ENCODE measurements at places on chromosomes 5 and 9. TPM values are rescaled to one million over a fixed set of nuclear protein-coding genes. Genes with fewer than 3 reads are reported as not detected.

- no peaks in the 10 kb centered on the region for H3K36me3 ChIP-seq
- no peaks in the 10 kb centered on the region for H3K27me3 ChIP-seq
- no peak overlapping the region for H3K4me3 ChIP-seq
- H3K4me1 ChIP-seq: no peaks in the 10 kb centered on the region
- no peak for DNase-seq
Measured at GRCh38 chr5:172038167-172038566, 31.7 kb upstream of the FBXW11 start.

DNA sequence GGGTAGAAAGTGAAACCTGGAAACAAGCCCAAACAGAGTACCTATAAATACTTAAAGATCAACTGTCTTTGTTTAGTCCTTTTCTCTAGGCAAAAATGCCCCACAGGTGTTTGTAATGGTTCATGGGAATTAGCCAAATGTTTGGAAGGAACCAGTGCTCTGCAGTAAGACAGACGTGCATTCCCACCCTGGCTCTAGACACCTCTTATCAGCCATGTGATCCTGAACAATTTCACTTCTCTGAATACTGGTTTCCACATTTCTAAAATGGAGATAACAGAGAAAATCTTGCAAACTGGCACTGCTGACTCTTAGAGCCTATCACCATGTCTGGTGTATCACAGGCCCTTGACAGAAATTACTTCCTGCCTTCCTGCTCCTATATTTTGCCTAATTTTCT lies 30.0 kb downstream of the GLIS3 start:
- no peak overlapping the region for H3K4me3 ChIP-seq
- no peaks in the 10 kb centered on the region for H3K36me3 ChIP-seq
- no peak overlapping the region for H3K27ac ChIP-seq
- H3K4me1 ChIP-seq: no peaks in the 10 kb centered on the region

DNA sequence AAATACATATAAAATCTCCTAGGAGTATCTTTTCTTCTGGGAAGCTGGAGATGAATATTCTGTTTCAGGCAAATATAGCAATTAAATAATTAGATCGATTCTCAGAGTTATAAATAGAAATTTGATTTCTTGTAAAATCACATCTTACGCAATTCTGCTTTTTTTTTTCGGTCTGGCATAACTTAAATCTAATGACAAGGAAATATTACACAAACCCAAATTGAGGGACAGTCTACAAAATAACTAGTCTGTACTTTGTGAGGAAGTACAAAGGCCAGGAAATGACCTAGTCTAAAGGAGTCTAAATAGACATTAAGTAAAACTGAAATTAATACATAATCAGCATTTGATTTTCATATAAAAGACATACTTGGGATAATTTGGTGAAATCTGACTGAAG lies 133.3 kb downstream of the KIAA0825 start:
- no peak overlapping the region for H3K27ac ChIP-seq
- no peaks in the 10 kb centered on the region for H3K36me3 ChIP-seq
- no peaks in the 10 kb centered on the region for H3K27me3 ChIP-seq
- no peak overlapping the region for H3K4me3 ChIP-seq
- DNase-seq: no peak

- DNase-seq: no peak
- no peak overlapping the region for H3K4me3 ChIP-seq
- H3K36me3 ChIP-seq: no peaks in the 10 kb centered on the region
- no peaks in the 10 kb centered on the region for H3K27me3 ChIP-seq
Measured at GRCh38 chr5:104913841-104914281, 1351.3 kb upstream of the NUDT12 start.

DNA sequence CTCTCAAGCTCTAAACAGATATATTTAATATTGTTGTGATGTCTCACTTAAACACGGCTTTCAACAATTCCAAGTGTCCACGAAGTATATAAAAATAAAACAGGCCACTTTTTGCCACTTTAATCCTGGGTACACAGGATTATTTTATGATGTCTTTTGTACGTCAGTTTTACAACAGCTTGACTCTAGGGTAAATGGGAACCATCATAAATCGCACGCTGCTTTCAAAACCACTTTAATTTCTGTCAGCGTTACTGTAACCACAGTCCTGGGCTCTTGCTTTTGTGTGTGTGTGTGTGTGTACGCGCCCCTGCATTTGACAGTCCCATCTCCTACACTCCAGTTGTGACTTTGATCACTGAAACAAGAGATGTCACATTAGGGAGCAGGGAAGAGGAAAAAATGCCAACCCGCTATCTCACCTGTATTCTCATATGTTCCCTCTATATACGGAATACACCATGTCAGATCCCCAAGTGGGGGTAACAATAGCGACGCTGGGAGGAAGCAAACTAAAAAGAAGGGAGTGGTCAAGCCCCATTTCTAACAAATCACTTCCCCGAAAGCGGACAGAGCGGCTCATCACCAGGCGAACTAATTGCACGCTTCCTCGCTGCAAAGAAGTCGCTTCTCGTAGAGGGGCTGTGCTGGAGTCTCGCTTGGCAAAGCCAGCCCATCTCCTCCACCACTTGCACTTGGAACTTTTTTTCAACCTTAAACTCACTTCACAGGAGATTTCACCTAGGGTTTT lies 1.2 kb downstream of the BNC2 start:
- no peaks in the 10 kb centered on the region for H3K27me3 ChIP-seq
- H3K4me3 ChIP-seq: peak overlapping the region; percentile 74
- H3K36me3 ChIP-seq: no peaks in the 10 kb centered on the region
- no peak for DNase-seq
- H3K4me1 ChIP-seq: peaks cover 53% of the 10 kb centered on the region

DNA sequence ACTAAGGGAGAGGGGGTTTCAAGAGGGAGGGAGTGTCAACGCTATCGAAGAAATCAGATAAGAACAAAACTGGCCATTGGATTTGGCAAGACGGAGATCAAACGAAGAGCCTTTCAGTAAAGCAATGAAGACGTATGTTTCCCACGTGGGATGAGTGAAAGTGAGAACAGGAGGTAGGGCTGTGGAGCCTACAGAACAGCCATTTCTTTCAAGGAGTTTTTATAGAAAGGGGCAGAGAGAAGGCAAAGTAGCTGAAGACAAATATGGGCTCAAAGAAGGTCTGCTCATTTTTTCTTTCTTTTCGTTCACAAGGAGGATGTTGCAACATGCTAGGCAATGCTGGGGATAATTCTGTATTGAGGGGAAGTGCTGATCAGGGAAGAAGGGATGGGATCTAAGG lies 98.3 kb downstream of the SUSD1 start:
- H3K4me3 ChIP-seq: no peak overlapping the region
- no peaks in the 10 kb centered on the region for H3K27me3 ChIP-seq
- no peak for DNase-seq
- H3K36me3 ChIP-seq: no peaks in the 10 kb centered on the region
- peaks cover 17% of the 10 kb centered on the region for H3K4me1 ChIP-seq
- no peak overlapping the region for H3K27ac ChIP-seq

DNA sequence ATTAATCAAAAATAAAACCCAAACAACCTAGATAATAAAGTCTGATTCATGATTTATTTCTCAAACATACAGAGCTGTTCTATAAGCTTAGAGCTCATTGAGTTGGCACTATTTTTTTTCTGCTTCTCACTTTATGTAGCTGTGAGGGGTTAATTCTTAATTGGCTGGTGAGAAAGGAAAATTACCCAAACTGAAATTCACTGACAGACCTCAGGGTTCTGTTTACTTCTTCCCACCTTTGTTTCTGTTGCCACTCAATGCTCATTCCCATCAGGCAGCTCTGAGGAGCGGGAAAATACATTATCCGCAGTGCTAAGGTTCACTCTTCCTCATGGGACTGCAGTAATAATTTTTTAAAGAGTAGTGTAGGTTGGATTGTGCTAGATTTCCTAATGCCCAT lies 139.9 kb downstream of the KCTD16 start:
- no peaks in the 10 kb centered on the region for H3K27me3 ChIP-seq
- no peaks in the 10 kb centered on the region for H3K36me3 ChIP-seq
- H3K4me3 ChIP-seq: no peak overlapping the region
- DNase-seq: no peak
- no peaks in the 10 kb centered on the region for H3K4me1 ChIP-seq

GRCh38 chr9:85528607-85529006 lies 213.1 kb downstream of the AGTPBP1 start:
- H3K4me3 ChIP-seq: no peak overlapping the region
- H3K27me3 ChIP-seq: no peaks in the 10 kb centered on the region
- H3K27ac ChIP-seq: no peak overlapping the region
- H3K36me3 ChIP-seq: no peaks in the 10 kb centered on the region

- H3K27ac ChIP-seq: no peak overlapping the region
- H3K27me3 ChIP-seq: no peaks in the 10 kb centered on the region
- no peak overlapping the region for H3K4me3 ChIP-seq
- H3K4me1 ChIP-seq: no peaks in the 10 kb centered on the region
- no peak for DNase-seq
Measured at GRCh38 chr9:130601100-130601499, 21.7 kb downstream of the FUBP3 start.

DEPDC1B gene
- 0.74 TPM for total RNA-seq
